ENCODE measurements at places on chromosomes 2 and 18. TPM values are rescaled to one million over a fixed set of nuclear protein-coding genes. Genes with fewer than 3 reads are reported as not detected.

DNA sequence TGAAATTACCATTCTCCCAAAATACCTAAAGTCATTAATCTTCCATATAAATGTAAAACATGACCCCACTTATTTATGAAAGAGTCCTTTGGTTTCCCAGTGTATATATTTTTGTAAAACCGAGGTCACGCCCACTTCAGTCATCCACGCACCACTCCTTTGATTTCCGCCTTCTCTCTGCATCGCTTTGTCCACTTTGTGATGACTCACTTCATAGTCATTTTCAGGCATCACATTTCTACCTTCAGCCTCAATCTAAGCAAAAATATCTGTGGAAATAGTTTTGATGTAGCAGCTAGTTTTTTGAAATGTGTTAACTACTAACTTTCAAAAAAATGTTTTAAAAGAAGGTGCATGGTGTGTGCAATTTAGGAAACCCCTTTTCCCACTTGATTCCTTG is 793.5 kb upstream of the SOX11 start:
- no peak overlapping the region for H3K4me3 ChIP-seq
- peaks cover 7% of the 10 kb centered on the region for H3K4me1 ChIP-seq
- no peaks in the 10 kb centered on the region for H3K27me3 ChIP-seq

DNA sequence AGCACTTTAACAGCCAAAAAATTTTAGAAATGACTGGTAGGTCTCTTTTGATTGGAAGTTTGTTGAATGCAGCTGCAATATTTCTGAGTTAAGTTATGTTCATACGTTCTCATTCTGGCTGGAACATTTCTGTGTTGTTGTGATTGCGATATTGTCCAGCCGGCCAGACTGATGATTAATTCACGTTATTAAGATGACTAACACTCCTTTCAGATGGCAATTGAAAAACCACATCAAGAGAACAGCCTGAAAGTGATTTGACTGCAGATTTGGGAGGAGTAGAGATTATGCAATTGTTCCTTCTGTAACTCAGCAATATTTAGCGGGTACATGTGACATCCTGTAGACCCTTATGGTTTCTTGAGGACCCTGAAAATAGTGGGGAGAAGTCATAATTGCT is 133.7 kb downstream of the FBXO15 start:
- H3K4me1 ChIP-seq, result no peaks in the 10 kb centered on the region
- H3K4me3 ChIP-seq, result no peak overlapping the region
- DNase-seq, result no peak
- H3K36me3 ChIP-seq, result no peaks in the 10 kb centered on the region
- H3K27me3 ChIP-seq, result no peaks in the 10 kb centered on the region
- no peak overlapping the region for H3K27ac ChIP-seq

GCG gene
- total RNA-seq, result not detected

- peaks cover 4% of the 10 kb centered on the region for H3K27me3 ChIP-seq
- no peaks in the 10 kb centered on the region for H3K36me3 ChIP-seq
- no peak for DNase-seq
- H3K4me3 ChIP-seq, result no peak overlapping the region
- H3K4me1 ChIP-seq, result no peaks in the 10 kb centered on the region
Measured at GRCh38 chr2:234258562-234259141, 208.2 kb downstream of the SPP2 start.

ZNF513 gene
- 30.2 TPM for total RNA-seq

UGT1A5 gene
- total RNA-seq, result not detected

GRCh38 chr18:48408727-48409590 is at the start of gene ZBTB7C:
Gene ZBTB7C (minus strand): TSS chr18:48409383.
- H3K36me3 ChIP-seq, result no peaks in the 10 kb centered on the region
- peak within 1 kb of the TSS; percentile 89 for H3K4me3 ChIP-seq
- H3K27me3 ChIP-seq, result peaks cover 21% of the 10 kb centered on the region

DNA sequence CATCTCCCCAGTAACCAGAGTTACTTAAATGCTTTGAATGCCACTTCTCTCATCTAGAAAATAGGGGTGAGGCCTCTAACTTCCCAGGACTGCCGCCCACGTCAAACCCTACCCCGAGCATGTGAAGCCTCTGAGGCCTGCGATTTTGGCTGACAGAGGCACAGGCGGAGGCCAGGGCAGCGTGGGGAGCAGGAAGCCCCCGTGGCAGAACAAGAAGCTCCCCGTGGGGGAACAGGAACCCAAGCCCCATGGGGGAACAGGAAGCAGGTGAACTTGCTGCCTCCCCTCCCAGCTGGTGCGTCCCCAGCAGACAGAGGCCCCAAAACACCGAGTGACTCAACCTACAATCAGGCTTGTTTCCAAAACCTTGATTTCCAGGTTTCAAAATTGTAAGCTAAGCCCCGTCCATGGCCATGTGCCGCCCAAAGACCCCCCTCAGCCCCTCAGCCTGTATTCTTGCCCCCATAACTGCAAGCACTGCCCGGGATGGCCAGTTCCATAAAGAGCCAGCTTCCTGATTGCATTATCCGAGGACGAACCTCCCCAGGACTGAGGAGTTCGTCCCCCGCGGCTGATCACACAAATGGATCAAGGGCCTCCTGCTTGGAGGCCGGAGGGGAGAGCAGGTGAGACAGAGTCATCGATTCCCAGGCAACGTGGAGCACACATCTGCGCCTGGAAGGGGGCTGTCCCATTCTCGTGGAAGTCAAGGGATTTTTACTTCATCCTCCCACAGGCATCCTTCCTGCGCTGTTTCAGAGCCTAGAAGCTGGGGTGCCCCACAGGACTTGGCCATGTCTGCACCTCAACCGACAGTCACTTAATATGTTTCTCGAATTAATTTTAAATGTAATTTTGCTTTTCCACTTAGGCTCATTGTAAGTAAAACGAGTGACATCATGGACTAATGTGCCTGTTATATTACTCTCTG is 36.3 kb upstream of the CTDP1 start:
- H3K27ac ChIP-seq, result no peak overlapping the region
- peaks cover 12% of the 10 kb centered on the region for H3K27me3 ChIP-seq
- DNase-seq, result no peak
- H3K4me1 ChIP-seq, result peaks cover 21% of the 10 kb centered on the region
- H3K4me3 ChIP-seq, result no peak overlapping the region
- H3K36me3 ChIP-seq, result no peaks in the 10 kb centered on the region

GRCh38 chr2:150483532-150483931 is 3.9 kb downstream of the RND3 start:
- peak overlapping the region; percentile 69 for H3K4me3 ChIP-seq
- H3K36me3 ChIP-seq, result no peaks in the 10 kb centered on the region
- H3K27me3 ChIP-seq, result no peaks in the 10 kb centered on the region
- no peak overlapping the region for H3K27ac ChIP-seq

- no peak for DNase-seq
Measured at GRCh38 chr2:190425221-190425866, 17.2 kb downstream of the MFSD6 start.

COX7A2L gene
- total RNA-seq, result 98.8 TPM

SCYGR8 gene
- total RNA-seq, result not detected

DNA sequence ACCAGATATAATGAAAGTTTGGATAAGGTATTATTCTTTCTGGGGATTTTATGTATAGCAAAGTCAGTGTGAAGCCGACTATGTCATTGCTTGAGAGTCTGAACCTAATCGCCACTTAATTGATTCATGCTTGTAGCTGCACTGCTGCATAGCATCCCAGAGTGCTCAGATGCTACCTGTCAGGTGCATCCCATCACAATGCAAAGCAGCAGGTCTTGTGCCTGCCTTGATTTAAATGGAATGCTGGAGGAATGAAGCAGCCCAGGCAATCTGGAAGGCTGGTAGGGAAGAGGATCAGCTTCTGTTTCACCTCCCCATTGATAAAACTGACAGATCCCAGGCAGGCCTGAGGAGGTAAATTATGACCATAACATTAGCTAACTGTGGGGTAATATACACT is 40.4 kb upstream of the ATIC start:
- peaks cover 6% of the 10 kb centered on the region for H3K4me1 ChIP-seq
- H3K36me3 ChIP-seq, result peaks cover 5% of the 10 kb centered on the region
- H3K27me3 ChIP-seq, result peaks cover 6% of the 10 kb centered on the region
- H3K4me3 ChIP-seq, result no peak overlapping the region
- H3K27ac ChIP-seq, result no peak overlapping the region

- no peak for DNase-seq
- H3K27me3 ChIP-seq, result peaks cover 3% of the 10 kb centered on the region
- H3K27ac ChIP-seq, result no peak overlapping the region
- peaks cover 4% of the 10 kb centered on the region for H3K36me3 ChIP-seq
- peaks cover 2% of the 10 kb centered on the region for H3K4me1 ChIP-seq
Measured at GRCh38 chr18:3712491-3712890, 262.5 kb downstream of the TGIF1 start.
